Dermis lymphatic vessel endothelial cell (primary cell): ENCODE measurements at places on chromosomes 11 and 22. TPM values are rescaled to one million over a fixed set of nuclear protein-coding genes. Genes with fewer than 3 reads are reported as not detected.

Gene UBQLNL
- not detected in 2 replicates for total RNA-seq

Gene MPPED1
- not detected in 2 replicates for total RNA-seq

Gene WNT7B
- not detected in 2 replicates for total RNA-seq

Gene YWHAH
- 92.7 and 112 TPM in 2 replicates for total RNA-seq

Gene IGLL1
- not detected in 2 replicates for total RNA-seq

Gene SCGB2A2
- not detected in 2 replicates for total RNA-seq

Gene TCIRG1
- total RNA-seq = 43.9 and 45.9 TPM in 2 replicates

Gene KCNJ1
- total RNA-seq = 0.11 TPM in 1 of 2 replicates, not detected in the other

Gene UBXN1
- 138 and 227 TPM in 2 replicates for total RNA-seq

Gene TNNI2
- total RNA-seq = not detected in 2 replicates

Gene LINC01488
- under 0.01 TPM in 1 of 2 replicates, not detected in the other for total RNA-seq

Gene FREY1
- total RNA-seq = 0.77 and 0.87 TPM in 2 replicates
